T follicular helper cell (primary cell): ENCODE measurements at places on chromosomes 2 and 18.

- no peak for DNase-seq
Observed at GRCh38 chr2:46144133-46144800, 152.9 kb upstream of the EPAS1 start.

- no peak for DNase-seq
Observed at GRCh38 chr2:140657657-140658056, 1473.2 kb downstream of the LRP1B start.

- DNase-seq = no peak
Observed at GRCh38 chr18:51192696-51193095, 4.8 kb downstream of the MEX3C start.

GRCh38 chr18:79100944-79101343 is 31.8 kb downstream of the ATP9B start:
- DNase-seq = no peak

GRCh38 chr2:65583061-65583460 is 150.7 kb upstream of the SPRED2 start:
- no peak for DNase-seq

- no peak for DNase-seq
Observed at GRCh38 chr18:42742969-42743368, 372.5 kb downstream of the RIT2 start.

GRCh38 chr2:234588054-234588430 is 91.2 kb upstream of the ARL4C start:
- no peak for DNase-seq

- DNase-seq = no peak
Observed at GRCh38 chr2:43455731-43456642, 139.9 kb downstream of the THADA start.

DNA sequence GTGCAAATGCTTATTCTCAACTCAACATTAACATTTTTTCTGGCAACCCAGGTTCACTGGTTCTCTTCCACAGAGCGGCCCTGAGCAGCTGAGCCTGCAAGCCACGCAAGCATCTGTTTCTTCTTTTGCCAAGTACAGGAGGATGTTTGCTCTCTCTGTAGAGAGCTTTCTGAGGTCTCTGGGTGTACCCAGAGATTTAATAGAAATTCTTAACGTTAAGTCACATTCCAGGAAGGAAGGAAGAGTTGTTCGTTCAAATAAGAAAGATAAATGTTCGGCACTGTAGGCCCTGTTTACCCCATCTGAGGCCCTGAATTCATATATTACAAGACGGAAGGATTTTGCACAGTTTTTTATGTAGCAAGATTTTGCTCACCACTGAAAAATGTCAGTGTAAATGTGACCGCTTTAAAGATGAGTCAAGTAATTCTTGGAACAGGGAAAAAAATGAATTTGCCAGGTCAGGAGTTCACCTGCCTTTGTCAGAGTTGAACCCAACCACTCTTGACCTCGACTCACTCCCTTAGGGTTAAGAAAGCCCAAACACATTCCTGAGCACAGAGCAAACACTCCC is 30.1 kb downstream of the KCTD18 start:
- no peak for DNase-seq
